ENCODE measurements at places on chromosomes 11 and 22.

DNA sequence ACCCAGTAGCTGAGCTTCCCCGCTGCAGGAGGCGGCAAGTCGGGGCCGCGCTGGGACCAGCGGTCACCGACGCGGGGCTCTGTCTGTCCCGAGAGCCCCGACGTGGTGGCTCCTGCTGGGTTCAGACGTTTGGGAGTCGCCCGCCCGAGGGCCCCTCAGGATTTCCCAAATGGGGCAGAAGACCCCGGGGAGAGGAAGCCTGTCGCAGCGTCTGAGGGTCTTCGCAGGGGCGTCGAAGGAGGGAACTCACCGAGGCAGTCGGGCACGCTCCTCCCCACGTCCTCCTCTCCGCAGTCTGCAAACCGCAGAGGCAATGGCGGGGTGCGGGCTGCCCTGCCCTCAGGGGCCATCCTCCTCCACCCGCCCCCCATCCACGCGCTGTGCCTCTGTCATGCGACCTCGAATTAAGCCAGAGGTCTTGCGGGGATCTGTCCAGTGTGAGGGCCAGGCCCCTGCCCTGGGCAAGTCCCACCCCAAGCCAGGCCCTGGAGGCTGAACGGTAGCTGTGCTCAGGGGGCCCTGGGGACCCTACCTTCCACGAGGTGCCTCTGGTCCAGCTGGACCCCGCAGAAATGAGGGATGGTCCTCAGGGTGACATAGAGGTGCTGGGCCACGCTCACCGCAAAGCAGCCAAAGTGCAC lies 12.5 kb downstream of the IL17REL start:
- no peak for DNase-seq

GRCh38 chr11:12748561-12748960 lies 74.3 kb downstream of the TEAD1 start:
- no peak for DNase-seq

GRCh38 chr11:44948155-44948554 lies 2.5 kb downstream of the TP53I11 start:
- DNase-seq = no peak

- peak; percentile 34 for DNase-seq
These were observed 44.4 kb upstream of the KCNQ1OT1 start for GRCh38 chr11:2744166-2744565.

- no peak for DNase-seq
These were observed 42.9 kb downstream of the DIXDC1 start for GRCh38 chr11:111980062-111980461.

GRCh38 chr22:49824185-49824925 lies 3.3 kb downstream of the BRD1 start:
- no peak for DNase-seq

All from right cardiac atrium (tissue), 5 donors.